ENCODE measurements at places on chromosomes 12 and 14. TPM values are rescaled to one million over a fixed set of nuclear protein-coding genes. Genes with fewer than 3 reads are reported as not detected.

Gene PLEKHG7
- total RNA-seq = not detected

Gene CELA1
- total RNA-seq = not detected

Gene ADCY4
- 0.17 TPM for total RNA-seq

Gene VPS37B
- total RNA-seq = 27.7 TPM

Gene KRT82
- total RNA-seq = not detected

Gene DAO
- not detected for total RNA-seq

Measured in bronchus fibroblast of lung (primary cell).